ENCODE measurements at places on chromosomes 16 and 17.
A peak's percentile ranks its signal among the peaks of the same experiment; 100 is the strongest.

DNA sequence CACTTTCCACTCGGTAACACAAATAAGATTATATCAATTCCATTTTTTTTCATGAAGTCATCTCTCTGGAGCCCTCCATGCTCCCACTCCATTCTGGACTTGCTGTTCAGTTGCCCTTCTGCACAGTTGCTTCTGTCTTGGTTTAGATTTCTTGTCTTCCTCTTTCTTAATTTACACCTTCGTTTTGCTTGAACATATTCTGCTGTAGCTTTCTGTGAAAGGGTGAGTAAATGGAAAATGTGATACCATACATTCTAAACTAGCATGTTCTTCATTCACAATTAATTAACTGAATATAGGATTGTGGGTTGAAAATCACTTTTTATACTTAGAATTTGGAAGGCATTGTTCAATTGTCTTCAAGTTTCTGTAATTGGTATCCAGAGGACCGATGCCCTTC, 69.6 kb downstream of the VMP1 start:
- no peak for DNase-seq

- no peak for DNase-seq
These were observed 50.7 kb upstream of the TNRC6C start for GRCh38 chr17:77907497-77908461.

DNA sequence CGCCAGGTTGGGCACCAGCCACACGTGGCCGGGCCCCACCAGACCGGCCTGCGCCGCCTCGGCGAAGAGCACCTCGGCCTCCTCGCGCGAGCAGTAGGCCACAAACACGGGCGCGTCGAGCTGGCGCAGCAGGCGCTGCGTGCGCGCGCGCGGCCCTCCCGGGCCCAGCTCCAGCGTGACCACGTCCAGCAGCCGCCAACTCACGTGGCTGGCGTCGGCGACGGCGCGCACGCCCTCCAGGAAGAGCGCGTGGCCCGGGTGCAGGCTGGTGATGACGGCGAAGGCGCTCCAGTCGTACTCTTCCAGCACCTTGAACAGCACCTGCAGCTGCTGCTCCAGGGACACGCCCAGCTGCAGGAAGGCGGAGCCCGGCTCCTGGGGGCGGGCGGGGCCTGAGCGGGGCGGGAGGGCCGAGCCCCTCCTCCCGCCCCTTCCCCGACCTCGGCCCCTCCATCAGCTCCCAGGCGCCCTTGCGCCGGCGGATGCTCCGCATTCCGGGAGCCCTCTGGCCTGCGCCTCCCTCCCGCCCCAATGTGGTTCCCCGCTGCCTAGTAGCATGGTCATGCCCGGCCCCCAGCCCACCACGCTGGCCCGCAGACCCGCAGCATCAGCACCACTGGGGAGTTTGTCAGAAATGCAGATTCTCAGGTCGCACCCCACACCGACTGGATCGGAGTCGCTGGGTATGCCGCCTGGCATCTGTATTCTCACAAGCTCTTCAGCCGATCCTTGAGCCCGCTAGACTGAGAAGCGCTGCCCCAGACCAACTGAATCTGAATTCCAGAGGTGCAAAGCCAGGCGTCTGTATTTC, 7.2 kb downstream of the GRIN2C start:
- DNase-seq: peak; percentile 70

DNA sequence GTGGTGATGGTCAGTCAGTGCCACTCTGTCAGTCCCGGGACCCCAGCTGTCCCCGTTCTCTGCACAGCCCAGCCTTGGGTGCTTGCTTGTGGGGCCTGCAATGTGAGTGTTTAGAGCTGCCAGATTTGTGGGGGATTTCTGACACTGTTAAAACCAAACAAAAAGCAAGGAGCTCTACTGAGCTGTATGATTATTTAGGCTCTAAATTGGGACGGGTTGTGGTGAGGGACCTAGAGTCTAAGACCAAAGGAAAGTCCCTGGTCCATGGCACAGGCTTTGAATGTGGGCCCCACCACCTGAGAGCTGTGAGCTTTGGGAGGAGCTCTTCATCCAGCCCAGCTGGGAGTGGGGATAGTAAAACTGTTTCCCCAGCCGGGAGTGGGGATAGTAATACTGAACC, 63.3 kb downstream of the KSR1 start:
- DNase-seq: no peak
